B cell (primary cell): ENCODE measurements at places on chromosomes 7 and 10.

- DNase-seq, result no peak
These were observed 618 bp upstream of the RELN start for GRCh38 chr7:103989785-103990767.

GRCh38 chr7:54864663-54865062, 105.7 kb upstream of the SEC61G start:
- no peak for DNase-seq

DNA sequence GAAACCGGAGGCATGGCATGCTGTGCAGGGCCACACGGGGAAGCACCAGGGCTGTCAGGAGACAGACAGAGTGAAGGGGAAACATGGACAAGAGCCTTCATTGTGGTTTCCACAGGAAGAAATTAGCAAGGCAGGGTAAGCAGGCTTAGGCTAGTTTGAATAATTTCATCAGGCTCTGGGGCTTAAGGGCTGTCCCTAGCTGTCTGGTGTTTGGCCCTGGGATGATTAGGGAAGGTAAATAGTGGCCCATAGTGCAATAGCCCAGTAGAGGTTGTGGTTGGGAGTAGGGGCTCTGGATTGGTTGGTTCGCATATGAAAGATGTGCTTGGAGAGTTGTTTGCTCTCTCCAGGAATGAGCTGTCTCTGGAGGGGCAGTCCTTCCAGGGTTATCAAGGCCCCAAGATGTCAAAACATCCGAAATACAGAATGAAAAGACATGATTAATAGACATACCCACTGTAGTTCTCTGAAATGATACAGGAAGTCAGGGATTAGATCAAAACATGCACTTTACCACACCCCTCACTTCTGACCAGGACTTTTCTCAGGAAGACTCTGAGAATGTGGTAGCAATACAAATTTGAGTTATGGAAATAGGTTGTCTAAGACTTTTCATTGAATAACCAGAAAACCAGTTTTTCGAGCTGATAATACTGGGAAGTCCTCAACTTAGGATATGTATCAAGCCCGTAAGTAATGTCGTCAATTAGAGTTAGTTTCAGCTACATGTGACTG, 224.9 kb upstream of the NFE2L3 start:
- no peak for DNase-seq

- no peak for DNase-seq
These were observed 25.5 kb downstream of the RABGEF1 start for GRCh38 chr7:66766041-66766440.
